ENCODE measurements at places on chromosomes 12 and 14.

DNA sequence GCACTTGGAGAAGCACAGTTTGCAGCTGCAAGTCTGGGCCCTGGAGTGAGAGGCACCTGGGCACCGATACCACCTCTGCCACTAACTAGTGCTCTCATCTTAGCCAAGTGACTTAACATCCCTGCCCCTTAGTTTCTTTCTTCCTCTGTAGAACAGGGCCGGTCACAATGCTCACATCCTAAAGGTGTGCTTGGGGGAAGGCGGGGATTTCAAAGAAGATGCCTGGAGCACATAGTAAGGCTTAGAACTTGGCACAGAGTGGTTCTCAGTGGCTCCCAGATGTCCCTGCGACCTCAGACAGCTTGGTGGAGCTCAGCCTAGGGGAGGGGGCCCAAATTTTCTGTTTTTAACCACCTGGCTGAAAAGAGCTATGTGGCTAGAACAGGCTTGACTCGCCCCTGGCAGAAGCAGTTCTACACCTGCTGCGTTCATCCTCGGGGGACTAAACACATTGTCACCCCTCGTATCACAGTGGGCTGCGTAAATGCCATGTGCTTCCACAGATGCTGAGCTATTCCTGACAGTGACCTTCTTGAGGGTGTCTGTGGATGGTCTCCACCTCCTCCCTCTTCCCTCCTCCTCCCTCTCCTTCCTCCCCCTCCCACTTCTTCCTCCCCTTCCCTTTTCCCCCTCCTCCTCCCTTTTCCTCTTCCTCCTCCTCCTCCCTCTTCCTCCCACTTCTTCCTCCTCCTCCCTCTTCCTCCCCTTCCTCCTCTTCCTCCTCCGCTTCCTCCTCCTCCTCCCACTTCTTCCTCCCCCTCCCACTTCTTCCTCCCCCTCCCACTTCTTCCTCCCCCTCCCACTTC lies 112.1 kb downstream of the PHETA1 start:
- no peak for ATAC-seq

DNA sequence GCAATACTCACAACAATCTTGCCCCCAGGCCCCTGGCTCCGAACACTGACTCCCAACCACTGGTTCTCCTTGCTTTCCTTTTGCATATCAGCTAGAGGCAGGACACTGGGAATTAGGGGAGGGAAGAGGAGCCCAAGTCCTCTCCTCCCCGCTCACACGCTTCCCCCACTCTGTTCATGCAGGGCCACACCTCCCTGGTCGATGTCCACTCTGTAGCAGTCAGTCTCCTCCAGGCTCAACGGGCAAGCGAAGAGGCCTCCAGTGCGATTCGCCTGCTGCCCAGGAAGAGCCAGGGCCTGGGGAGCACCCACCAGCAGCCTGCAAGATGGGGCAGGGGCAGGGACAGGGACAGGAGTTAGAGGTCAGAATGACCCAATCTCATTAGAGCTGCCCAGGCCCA lies 4.8 kb downstream of the ITGA7 start:
- no peak for ATAC-seq

DNA sequence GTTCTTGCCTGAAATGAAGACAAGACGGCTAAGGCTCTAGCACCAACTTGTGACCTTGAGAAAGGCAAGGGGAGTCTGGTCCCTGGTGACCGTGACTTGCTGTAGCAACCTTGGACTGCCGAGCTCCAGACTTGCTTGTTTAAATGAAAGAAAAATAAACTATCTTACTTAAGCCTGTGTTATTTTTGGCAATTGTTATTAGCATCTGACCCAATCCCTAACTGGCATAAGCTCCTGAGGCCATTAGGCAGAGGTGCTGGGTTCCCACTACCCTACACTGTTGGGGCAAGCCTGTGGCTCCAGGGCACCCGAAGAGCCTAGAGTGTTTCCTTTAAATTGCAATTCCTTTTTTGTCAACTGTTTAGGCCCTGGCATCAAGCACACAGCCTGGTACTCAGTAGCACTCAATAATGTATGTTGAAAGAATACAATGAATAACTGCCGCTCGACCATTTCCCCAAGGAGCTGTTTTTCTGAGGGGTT lies 106.9 kb upstream of the HIF1A start:
- ATAC-seq, result no peak

- ATAC-seq, result no peak
Measured at GRCh38 chr14:56821177-56821576, 10.9 kb upstream of the OTX2 start.

DNA sequence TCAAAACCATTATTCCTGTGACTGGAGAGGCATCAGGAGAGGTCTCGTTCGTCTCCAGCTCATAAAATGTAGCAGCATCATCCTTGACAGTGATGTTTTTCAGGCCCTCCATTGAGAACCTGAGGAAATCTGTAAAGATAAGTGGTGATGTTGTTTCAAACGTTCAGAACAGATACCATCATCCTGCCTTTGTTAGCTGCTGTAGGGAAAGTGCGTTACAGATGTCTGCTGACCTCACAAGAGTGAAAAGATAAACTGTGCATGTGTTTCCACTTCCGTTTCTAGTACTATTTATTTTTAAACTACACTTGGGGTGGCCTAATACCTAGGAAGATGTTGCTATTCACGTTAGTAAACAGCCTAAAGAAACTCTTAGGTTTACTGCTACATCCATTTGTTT lies 28.4 kb downstream of the BCL2L14 start:
- ATAC-seq, result no peak

DNA sequence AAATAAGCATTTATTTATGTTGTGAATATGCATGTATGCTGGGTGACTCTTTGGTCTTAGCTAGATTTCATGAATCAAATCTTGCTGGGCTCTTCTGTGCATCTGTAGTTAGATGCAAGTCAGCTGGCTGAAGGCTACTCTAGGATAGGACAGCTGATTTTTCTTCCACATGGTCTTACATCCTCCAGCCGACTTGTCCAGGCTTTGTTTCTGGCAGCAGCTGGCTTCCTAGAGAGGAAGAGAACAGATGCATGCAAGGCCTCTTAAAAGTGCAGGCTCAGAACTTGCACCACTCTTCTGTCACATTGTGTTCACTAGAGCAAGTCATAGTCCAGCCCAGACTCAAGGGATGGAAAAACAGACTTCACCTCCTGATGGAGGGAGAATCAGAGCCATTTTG lies 435.4 kb upstream of the STXBP6 start:
- no peak for ATAC-seq

GRCh38 chr14:81234278-81234677 lies 13.5 kb upstream of the GTF2A1 start:
- no peak for ATAC-seq

DNA sequence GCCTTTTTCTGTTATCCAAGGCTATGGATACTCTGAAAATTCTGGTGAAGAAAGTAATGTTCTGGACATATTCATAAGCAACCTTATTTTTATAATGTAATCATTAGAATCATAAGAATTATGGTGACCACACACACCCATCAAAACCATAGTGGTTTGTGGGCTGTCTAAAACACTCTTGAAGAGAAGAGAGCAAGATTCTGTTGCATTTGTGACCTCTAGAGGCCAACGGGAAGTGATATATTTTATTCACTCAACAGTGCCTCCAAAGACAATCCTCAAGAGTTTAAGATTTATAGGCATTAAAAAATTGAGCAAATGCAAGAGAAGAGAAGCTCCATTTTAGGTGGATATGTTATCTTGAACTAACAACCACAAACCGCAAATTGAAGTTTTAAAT lies 68.5 kb upstream of the LGR5 start:
- ATAC-seq, result no peak

DNA sequence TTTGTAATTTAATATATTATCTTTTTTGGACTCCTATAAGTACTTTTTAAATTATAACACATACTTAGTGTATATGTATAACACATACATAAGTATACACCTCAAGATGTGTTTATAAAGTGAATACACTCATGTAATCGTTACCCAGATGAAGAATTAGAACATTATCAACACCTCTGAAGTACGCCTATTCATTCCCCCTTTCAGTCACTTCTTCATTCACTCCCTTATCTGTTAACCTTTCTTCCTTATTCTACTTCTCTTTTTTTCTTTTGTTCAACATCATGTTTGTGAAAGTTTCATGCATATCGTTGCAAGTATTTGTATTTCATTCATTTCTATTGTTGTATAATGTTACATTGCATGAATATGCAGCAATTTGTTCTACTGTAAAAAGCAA lies 98.5 kb downstream of the ARID2 start:
- no peak for ATAC-seq

DNA sequence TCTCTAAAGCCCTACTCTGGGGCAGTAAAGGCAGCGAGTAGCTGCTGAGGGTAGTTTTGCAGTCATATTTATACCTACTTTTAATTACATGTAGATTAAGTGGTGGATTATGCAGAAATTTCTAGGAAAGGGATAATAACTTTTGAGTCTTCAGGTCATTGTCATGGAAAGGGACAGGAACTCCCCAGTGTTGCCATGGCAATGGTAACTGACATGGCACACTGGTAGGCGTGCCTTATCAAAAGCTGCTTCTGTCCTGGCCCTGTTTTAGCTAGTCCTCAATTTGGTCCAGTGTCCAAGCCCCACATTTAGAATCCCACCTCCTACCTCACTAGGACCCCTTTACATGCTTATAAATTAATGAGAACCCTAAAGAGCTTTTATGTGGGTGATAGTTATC lies 303.1 kb downstream of the VRK1 start:
- no peak for ATAC-seq

DNA sequence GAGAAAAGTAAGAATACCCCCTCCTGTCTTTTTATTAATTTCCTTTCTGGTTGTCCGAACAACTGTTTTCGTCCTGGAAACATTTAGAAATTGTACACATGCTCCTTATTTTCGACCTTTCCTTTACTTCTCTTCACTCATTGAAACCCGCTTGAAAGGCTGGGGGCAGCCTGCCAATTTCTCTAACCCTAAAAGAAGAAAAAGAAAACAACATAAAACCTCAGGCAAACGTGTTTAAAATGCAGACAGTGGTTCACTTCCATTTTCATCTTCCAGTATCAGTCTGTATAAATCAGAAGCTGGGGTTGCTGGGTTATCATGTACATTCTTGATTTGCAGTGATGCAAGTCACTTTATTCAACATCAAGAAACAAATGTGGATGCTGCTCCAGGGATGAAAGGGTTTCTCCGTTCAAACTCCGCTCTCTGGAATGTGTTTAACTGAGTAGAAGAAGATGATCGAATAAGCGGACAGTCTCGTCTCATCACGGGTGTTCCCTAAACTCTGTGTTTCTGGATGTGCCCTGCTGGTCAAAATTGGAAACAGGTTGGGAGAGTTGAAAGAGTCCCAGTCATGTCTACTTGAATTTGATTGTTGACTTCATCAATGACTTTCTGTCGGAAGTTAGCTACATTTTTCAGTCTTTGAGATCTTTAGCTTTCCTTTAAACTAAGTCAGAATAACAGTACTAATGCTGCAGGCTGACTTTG lies 1042.2 kb downstream of the BCL11B start:
- ATAC-seq, result no peak

- ATAC-seq, result peak; percentile 96
Measured at GRCh38 chr12:104930388-104931326, 27.4 kb downstream of the SLC41A2 start.

- ATAC-seq, result no peak
Measured at GRCh38 chr12:1758887-1759286, 61.5 kb upstream of the LRTM2 start.

GRCh38 chr14:66041582-66041981 lies 444.6 kb upstream of the CCDC196 start:
- ATAC-seq, result no peak

DNA sequence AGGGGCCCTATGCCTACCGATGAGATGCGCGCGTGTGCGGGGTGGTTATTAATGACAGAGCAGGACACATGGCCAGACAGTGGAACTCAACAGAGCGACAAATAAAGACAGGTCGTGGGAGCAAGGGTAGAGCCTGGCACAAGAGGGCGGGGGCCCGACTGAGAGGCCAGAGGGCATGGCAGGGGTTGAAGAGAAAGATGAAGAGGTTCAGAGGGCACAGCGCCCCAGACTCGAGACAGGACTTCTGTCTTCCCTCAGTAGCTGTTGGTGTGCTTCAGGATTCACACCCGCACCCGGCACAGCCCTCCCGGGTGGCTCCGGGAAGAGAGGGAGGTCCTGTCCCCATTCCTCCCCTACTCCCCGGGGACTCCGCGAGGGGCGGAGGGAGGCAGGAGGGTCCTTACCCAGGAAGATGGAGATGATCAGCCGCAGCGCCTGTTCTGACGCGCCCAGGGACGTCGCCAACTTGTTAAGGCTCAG lies 366 bp downstream of the LPCAT3 start:
- peak; percentile 7 for ATAC-seq

- ATAC-seq, result no peak
Measured at GRCh38 chr12:22541496-22542155, 2.7 kb downstream of the C2CD5 start.

DNA sequence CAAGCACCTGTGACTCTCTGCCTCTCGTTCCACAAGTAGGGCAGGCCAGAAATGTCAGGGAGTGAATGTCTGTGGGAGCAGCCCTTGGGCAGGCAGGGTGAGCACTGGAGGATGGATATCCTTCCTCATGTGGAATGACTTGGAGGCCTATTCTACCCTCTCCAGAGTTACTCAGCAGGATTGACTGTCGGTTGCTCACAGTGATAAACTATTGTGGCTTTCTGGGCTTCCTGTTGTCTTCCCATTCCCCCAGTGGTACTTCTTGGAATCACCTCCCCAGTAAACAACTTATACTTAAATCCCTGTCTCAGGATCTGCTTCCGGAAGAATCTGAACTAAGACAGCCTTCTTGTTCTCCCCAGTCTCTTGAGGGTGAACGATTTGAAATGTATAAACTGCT lies 79.6 kb upstream of the MANSC4 start:
- ATAC-seq, result no peak

DNA sequence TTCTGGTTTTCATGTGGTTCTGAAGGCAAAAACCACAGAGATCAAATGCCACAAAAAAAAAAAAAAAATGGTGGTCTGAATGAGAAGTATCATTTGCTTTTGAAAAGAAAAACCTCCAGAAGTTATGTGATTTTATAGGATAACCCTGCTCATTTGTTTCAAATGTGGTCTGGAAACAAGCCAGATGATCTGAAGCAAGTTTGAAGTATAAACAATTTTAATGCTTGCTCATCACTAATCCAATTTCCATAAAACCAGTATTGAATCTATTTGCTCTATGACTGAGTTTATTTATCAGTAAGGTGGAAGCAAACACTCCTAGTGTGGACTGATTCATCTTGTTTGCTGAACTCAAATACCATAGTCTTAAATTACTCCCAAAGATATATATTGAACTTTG lies 407.3 kb upstream of the FLRT2 start:
- ATAC-seq, result no peak

DNA sequence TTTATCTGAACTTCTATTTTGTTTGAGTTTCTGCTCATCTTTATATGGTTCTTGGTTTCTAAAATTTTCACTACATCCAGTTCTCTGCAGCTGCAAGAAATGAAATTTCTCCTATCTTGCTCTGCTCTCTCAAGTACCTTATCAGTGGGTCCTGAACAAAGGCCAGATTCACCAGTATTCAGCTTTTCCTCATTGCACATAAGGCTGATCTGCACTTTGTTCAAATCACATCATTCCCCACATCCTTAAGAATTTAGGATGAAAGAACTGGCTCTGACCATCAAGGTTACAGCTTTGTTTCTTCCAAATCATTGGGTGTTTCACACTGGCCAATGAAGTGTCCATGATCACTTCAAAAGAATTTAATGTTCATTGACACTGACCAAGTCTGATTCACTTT lies 211.4 kb downstream of the GRIN2B start:
- no peak for ATAC-seq

Data from activated CD4-positive, CD25-positive, alpha-beta regulatory T cell treated with anti-CD3 and anti-CD28 coated beads, Interleukin-2, amount 50 U/mL, for 24 hours (primary cell).